ENCODE measurements at places on chromosomes 7 and 10.

DNA sequence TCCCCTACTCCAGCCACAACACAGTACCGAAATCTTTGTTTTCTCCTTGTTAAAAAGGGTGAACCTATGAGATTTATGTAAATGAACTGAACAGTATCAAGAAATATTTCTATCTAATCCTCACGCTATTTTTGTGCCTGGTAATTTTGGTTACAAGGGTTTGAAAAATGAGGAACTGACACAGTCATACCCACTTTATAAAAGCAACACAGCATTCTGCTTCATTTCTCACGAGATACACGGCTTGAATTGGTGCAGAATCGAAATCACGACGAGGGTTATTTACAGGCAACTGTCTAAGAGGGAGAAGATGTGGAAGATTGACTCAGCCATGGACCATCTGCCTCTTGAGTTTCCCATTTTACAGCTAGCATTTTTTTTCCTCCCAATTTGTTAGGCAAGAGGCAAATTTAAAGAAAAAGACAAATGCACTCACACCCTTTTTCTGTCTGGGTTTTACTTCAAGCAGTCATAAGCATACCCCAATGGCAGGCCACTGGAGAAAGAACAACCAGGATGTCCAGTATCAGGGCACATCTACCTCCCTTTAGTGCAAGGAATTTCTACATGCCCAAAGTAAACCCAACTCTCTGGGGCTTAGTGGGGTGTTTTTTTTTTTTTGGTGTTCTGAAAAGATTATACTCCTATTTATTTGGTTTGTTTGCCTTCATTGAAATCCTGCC lies 108.1 kb downstream of the ITGB8 start:
- no peak for DNase-seq

GRCh38 chr10:64708884-64709681 lies 1187.9 kb downstream of the REEP3 start:
- DNase-seq: no peak

DNA sequence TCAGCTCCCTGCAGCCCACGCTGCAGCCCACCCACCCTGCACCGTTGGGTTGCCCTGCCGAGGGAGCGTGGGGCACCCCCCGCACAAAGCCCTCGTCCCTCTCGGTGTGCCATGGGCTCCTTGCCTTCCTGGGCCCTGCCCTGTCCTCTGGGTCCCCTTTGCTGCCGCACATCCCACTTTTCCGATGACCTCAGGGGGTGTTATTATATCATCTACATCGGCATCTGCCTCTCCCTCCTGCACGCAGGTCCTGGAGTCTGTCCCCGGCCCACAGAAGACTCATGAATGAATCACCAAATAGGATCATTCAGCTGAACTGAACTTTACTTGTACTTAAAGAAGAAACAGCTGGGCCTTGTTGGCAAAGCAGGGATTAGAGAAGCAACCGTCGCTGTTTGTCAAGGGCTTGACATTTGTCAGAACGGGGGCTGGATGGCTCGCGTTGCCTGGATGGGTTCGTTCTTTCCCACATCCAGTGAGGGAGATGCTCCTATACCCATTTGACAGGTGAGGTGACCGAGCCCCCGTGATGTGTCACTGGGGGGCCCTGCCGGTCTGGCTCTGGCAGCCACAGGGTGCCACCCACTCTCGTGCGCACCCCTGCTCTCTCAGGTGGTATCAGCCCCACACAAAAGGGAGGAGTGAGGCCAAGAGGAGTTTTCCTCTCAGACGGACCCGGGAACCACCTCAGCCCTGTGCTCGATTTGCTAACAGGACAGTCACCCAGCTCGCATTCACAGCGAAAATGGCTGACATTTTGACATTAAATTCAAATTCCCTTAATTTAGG lies 58.6 kb upstream of the EBF3 start:
- no peak for DNase-seq

- DNase-seq: no peak
Observed at GRCh38 chr7:100975371-100975821, 6.0 kb downstream of the MUC12 start.
